ENCODE measurements at places on chromosomes 7 and 10.
A peak's percentile ranks its signal among the peaks of the same experiment; 100 is the strongest.

DNA sequence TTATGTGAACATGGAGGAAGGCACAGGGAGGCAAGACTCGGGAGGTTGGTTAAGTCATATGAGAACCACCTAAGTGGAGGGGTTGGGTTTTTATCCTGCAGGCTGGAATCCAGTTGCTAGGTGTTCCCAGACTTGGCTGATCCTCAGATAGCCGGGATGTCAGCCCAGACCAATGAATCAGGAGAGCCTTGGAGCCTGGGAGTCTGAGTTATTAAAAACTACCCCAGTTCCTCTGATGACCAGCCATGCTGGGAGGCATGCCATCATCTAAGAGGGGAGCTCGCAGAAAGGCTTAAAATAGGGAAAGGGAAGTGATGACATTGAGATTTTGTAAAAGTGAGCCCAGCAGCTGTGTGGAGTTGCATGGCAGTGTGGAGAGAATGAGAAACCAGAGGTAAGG is 238.1 kb downstream of the ZNF248 start:
- DNase-seq: no peak

- no peak for DNase-seq
Observed at GRCh38 chr10:108031505-108031904, 867.0 kb upstream of the SORCS1 start.

- no peak for DNase-seq
Observed at GRCh38 chr10:51029172-51029641, 45.1 kb upstream of the PRKG1 start.

DNA sequence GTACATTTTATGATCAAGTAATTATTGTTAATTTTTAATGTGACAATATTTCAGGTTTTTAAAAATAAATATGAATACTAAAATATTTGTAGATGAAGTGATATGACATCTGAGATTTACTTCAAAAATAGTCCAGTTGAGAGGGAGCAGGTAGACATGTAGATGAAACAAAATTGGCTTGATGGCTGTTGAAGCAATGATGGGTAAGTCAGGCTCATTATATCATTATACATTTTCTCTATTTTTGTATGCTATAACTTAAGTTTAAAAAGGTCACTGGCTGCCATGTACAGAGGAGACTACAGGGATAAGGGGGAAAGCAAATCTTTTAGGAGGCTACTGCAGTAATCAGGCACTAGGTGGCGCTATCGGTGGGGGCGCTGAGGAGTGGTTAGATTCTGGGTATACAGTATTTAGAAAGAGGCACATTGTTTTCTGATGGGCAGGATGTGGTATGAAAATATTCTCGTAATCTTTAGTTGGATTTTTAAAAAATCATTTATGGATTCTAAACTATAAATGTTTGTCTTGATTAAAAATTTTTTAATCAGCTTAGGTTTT is 189.8 kb upstream of the IMMP2L start:
- peak; percentile 55 for DNase-seq

GRCh38 chr7:102966465-102966864 is 53.7 kb downstream of the LRRC17 start:
- no peak for DNase-seq

GRCh38 chr7:50497968-50498367 is 47.8 kb upstream of the FIGNL1 start:
- DNase-seq: no peak

GRCh38 chr7:120639884-120640283 is 218.1 kb downstream of the TSPAN12 start:
- no peak for DNase-seq

DNA sequence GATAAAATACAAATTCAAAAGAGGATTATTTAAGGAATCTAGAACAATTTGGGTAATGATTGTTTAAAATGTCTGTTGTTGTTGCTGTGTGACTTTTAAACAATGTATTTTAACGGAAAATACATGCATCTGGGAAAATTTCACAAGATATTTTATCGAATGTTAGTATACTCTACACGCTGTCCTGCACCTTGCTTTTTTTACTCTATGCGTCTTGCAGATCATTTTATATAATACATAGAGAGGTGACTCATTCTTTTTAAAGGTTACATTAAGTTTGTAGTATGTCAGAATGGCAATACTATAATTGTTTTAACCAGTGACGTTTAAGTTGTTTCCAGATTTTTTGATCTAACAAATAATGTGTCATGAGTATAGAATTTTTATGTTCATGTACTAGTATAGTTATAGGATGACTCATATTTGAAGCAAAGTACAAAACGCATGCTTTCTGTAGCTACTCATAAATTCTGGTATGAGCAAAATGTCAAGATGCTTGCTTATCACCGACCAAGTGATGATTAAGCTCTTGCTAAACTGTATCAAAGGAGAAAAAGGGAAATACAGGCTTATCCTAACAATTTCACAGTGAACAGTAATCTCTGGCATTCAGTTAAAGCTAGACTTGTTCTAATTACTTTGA is 4.9 kb downstream of the DKK1 start:
- no peak for DNase-seq

GRCh38 chr7:44559485-44559884 is 14.2 kb downstream of the DDX56 start:
- DNase-seq: no peak

DNA sequence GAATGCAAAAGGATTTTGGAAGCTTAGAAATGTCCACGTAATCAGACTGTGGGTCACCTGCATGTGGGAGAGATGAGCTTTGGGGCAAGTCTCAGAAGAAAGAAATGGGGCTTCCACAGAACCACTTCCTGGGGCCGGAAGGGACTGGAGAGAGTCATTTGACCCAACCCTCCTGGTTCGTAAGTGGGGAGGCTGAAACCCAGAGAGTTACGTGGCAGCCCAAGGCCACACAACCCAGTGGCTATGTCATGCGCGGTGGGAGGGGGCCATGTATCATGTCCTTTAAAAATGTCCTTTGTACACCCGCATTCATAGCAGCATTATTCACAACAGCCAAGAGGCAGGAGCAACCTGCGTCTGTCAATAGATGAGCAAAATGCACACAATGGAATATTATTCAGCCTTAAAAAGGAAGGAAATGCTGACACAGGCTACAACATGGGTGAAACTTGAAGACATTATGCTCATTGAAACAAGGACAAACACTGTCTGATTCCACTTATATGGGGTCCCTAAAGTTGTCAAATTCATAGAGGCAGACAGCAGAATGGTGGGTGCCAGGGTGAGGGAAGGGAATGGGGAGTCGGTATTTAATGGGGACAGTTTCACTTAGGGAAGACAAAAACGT is 15.1 kb downstream of the CAMK2B start:
- no peak for DNase-seq

GRCh38 chr7:29639886-29640595 is 76.4 kb downstream of the PRR15 start:
- DNase-seq: no peak

- no peak for DNase-seq
Observed at GRCh38 chr7:118755067-118755625, 530.6 kb downstream of the ANKRD7 start.

- DNase-seq: no peak
Observed at GRCh38 chr7:129843365-129843898, 109.3 kb downstream of the UBE2H start.

DNA sequence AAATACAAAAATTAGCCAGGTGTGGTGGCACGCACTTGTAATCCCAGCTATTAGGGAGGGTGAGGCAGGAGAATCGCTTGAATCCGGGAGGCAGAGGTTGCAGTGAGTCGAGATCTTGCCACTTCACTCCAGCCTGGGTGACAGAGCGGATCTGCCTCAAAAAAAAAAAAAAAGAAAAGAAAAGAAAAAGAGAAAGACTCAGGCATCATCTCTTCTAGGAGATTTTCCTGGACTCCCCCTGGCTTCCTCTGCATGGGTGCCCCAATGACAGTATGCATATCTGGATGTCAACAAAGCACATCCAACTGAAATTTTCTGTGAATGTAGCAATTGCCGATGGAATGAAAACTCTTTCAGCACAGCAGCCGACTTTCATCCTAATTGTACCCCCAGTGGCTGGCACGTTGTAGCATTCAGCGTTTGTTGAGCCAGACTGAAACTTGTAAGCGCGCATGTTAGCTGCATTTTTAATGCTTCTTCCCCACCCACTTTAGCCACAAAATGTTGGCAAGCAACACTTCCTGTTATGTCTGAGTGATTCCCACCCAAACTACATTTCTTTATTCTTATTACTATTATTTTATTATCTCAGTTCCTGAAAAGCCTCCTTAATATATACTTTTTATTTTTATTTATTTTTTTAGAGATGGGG is 70.2 kb downstream of the PRTFDC1 start:
- peak; percentile 71 for DNase-seq

GRCh38 chr10:127418536-127419168 is 130.5 kb upstream of the NPS start:
- no peak for DNase-seq

- DNase-seq: no peak
Observed at GRCh38 chr7:2185715-2186114, 47.0 kb downstream of the MAD1L1 start.

GRCh38 chr10:21944727-21945386 is 58.7 kb downstream of the DNAJC1 start:
- no peak for DNase-seq

DNA sequence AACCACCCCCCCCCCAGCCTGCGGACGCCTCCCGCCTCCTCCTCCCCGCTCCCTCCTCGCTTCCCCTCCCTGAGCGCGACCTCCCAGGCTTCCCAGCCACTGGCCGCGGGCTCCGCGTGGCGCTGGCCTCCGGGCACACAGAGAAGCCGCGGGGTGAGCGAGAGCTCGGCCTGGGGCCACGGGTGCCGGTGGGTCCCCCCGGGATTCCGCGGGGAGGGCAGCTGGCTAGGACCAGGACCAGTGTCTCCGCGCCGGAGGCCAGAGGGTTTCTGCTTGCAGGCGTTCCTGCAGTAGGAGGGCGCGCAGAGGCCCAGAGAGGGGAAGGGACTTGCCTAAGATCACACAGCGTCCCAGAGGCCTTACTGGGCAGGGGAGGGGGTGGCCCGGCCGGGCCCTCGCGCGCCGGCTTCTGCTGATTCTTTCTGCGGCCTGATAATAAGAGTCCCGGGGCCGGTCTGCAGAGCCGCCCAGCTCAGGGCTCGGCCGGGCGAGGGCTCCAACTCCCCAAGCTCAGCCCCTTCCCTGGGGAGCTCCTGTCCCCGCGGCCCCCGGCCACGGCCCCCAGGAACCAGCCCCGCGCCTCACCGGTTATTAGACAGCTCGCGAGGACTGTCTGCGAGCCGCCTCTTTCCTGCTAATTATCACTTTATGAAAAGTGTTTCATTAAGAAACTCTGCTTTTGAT is 10.1 kb downstream of the UNCX start:
- no peak for DNase-seq

- DNase-seq: no peak
Observed at GRCh38 chr7:158244873-158245723, 342.5 kb downstream of the PTPRN2 start.

DNA sequence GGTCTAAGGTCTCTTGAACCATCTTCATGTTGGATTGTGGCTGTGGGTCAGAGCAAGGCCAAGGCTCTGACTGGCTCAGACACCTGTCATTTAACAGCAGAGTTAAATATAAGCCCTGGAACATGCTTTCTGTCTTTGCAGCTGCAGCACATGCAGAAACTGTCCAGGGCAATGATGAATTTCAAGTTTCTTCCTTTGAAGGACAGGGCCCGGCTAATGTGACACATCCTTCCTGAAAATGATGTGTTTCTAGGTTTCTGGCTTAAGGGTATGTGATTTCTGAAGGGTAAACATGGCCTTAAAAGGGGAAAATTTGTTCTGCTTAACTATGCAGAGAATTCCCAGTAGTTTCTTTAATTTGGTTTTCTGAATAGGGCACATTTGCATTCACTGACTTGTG is 34.0 kb upstream of the SLC35B4 start:
- no peak for DNase-seq

GRCh38 chr10:131077031-131077430 is 234.5 kb downstream of the TCERG1L start:
- no peak for DNase-seq

DNA sequence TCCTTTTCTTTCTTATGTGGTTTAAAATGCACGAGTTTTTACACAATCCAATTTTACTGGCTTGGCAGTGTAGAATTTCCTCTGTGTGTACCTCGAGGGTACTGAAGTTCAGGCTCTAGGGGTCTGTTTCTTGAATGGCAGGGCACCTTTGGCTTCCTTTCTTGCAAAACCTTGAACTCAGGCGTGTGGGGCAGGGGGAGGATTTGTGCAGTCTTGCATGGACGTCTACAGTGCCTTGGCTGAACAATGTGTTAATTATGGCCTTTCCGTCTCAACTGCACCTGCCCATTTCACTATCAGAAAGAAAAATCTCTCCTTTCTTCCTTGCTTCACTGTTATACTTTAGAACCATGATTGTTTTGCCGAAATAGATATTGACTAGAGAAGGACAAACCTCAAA is 570.9 kb downstream of the INHBA start:
- no peak for DNase-seq

DNA sequence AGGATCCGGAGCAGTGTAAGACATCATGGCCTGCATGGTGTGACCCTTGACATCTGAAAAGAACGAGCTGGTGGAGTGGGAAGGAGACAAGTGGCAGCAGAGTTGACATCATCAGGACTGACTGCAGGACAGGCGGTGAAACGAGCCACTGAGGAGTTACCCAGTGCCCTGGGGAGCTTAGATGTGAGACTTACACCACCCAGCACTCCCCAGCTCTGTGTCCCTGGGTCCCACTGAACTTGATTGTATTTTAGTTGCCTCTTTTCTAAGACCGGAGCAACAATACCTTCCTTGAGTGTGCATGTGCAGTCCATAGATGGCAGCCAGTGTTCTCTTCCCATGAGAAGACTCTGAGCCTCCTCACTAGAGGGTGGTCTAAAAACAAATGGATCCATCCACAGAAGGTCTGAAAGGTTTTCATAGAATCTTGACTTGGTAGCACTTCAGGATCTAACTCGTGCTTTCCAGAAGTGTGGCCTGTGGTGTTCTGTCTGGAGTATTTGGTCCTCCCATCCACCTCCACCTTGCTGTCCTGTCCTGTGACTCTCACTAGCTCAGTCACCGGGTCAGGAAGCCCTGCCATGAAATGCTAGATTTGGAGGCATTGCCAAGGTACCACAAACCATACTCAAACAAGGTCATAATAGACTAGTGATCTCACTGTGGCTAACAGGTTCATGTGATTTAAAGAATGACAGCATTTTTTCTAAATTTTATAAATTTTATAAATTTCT is 59.0 kb downstream of the IKZF1 start:
- DNase-seq: peak; percentile 54
